HCT116 (cell line): ENCODE measurements at places on chromosomes 12 and 14. TPM values are rescaled to one million over a fixed set of nuclear protein-coding genes. Genes with fewer than 3 reads are reported as not detected.

GRCh38 chr14:68795597-68796417, 2.9 kb upstream of the ZFP36L1 start:
- H3K27ac ChIP-seq = peak overlapping the region; percentile 99
- peaks cover 57% of the 10 kb centered on the region for H3K4me1 ChIP-seq
- no peak for DNase-seq
- peak overlapping the region; percentile 83 for H3K4me3 ChIP-seq
- peaks cover 14% of the 10 kb centered on the region for H3K36me3 ChIP-seq

DNA sequence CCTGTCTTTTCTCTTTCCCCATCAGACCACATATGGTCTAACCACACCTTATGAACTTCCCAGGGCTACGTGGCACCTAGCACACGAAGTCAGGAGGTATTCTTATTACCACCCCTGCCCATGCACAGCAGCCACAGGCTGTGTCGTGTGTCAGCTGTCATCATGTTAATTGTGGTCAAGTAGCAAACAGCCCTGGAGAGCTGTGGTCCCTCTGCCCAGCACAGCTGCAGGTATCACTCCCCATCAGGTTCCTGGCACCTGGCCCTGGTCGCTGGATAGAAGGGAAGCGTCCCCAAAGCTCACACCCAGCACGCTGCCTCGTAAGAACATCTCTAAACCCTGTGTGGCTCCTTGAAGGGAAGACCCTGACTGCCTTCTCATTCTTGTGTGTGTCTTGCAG, 45.4 kb downstream of the CLMN start:
- no peaks in the 10 kb centered on the region for H3K27me3 ChIP-seq
- no peak overlapping the region for H3K27ac ChIP-seq
- no peak for DNase-seq
- H3K4me3 ChIP-seq = no peak overlapping the region
- peaks cover 25% of the 10 kb centered on the region for H3K4me1 ChIP-seq
- no peaks in the 10 kb centered on the region for H3K36me3 ChIP-seq

GRCh38 chr12:78865516-78865915, 942 bp downstream of the SYT1 start:
- peak overlapping the region; percentile 66 for H3K4me3 ChIP-seq
- peaks cover 6% of the 10 kb centered on the region; the same call in 1 of the 2 replicates for H3K4me1 ChIP-seq
- H3K27me3 ChIP-seq = no peaks in the 10 kb centered on the region
- no peaks in the 10 kb centered on the region for H3K36me3 ChIP-seq
- peak overlapping the region; percentile 73 for H3K27ac ChIP-seq

GRCh38 chr12:120230326-120230973, 29.5 kb upstream of the RPLP0 start:
- peak overlapping the region; percentile 100 for H3K27ac ChIP-seq
- peaks cover 98% of the 10 kb centered on the region for H3K4me1 ChIP-seq
- peak overlapping the region; percentile 44 for H3K4me3 ChIP-seq

GRCh38 chr14:93195316-93195999, 10.3 kb downstream of the LYSET start:
- H3K27ac ChIP-seq = no peak overlapping the region
- H3K36me3 ChIP-seq = 0 out of 2 replicates have a peak, but pooled peaks cover 3% of the 10 kb centered on the region
- H3K4me1 ChIP-seq = no peaks in the 10 kb centered on the region
- DNase-seq = no peak
- no peaks in the 10 kb centered on the region for H3K27me3 ChIP-seq
- H3K4me3 ChIP-seq = no peak overlapping the region

GRCh38 chr14:63793376-63793775, 59.4 kb upstream of the SYNE2 start:
- no peak overlapping the region for H3K4me3 ChIP-seq
- H3K4me1 ChIP-seq = no peaks in the 10 kb centered on the region
- H3K27me3 ChIP-seq = no peaks in the 10 kb centered on the region
- no peaks in the 10 kb centered on the region for H3K36me3 ChIP-seq
- DNase-seq = no peak

GRCh38 chr12:95701275-95701674, 89.3 kb downstream of the NTN4 start:
- H3K4me3 ChIP-seq = no peak overlapping the region
- no peaks in the 10 kb centered on the region for H3K36me3 ChIP-seq
- no peaks in the 10 kb centered on the region for H3K27me3 ChIP-seq
- no peak overlapping the region for H3K27ac ChIP-seq
- DNase-seq = no peak

DNA sequence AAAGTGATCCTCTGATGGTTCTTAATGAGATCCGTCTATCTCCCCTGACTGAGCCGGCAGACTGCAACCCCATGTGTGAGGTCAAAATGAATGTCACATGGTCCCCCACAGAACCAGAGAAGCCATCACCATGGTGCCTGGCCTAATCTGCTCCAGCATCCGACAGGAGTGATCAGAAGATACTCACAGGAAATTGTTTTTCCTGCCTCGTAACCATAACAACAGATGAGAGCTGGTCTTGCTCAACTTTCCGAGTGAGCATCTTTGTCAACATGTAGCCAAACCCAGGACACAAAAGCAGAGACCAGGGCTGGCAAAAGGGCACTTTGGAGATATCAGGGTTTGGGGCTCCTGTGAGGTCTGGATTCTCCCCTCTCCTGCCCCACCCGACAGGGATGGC, 72.1 kb upstream of the C14orf180 start:
- H3K36me3 ChIP-seq = no peaks in the 10 kb centered on the region
- no peaks in the 10 kb centered on the region for H3K4me1 ChIP-seq
- H3K4me3 ChIP-seq = no peak overlapping the region
- no peak for DNase-seq

DNA sequence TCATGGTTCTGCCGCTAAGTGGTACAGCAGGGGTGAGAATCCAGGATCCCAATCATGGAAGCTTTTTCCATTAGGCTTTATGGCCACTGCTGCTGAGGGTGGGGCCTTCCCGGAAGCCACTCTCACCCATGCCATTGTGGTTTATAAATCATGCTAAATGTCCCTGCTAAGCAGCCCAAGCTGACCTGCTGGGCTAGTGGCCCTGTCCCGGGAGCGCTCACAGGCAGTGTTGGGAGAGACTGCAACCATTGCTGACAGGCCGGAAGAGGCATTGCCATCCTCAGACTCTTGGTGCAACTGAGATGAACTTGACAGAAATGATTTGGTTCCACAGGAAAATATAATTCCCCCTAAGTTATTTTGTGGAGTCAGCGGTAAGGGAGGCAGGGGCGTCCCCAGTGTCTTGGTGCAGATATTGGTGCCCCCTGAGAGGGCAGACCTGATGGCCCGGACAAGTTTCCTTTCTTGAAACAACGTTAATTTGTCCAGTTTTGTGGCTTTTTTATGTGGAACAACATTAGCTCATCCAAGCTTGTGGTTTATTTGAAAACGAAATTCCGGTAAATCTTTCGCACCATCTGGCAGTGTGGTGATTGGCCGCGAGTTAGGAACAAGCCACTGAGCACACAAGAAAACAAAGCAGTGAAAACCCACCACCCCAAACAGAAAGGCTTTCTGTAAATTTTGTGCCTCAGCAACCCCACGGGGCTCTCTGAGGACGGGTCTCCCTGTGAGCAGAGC, 82.3 kb downstream of the SSPN start:
- no peaks in the 10 kb centered on the region for H3K36me3 ChIP-seq
- H3K4me3 ChIP-seq = no peak overlapping the region
- no peak for DNase-seq

DNA sequence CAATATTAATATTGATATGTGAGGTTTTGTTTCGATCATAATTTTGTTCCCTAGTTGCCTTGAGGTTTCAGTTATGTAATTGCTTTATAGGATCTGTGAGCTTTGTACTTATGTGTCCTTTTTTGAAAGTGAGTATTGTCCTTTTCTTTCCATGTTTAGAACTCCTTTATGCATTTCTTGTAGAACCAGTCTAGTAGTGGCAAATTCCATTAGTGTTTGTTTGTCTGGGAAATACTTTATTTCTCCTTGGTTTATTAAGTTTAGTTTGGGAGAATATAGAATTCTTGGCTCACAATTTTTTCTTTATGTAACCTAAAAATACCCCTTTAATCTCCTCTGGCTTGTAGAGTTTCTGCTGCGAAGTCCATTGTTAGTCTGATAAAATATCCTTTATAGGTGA, 127.5 kb upstream of the KITLG start:
- H3K4me1 ChIP-seq = no peaks in the 10 kb centered on the region
- H3K4me3 ChIP-seq = no peak overlapping the region
- no peak overlapping the region for H3K27ac ChIP-seq
- no peaks in the 10 kb centered on the region; the same call in 1 of the 2 replicates for H3K36me3 ChIP-seq
- no peaks in the 10 kb centered on the region for H3K27me3 ChIP-seq

GRCh38 chr14:103621860-103622259, 7.2 kb upstream of the KLC1 start:
- H3K4me1 ChIP-seq = peaks cover 42% of the 10 kb centered on the region
- H3K27ac ChIP-seq = no peak overlapping the region
- H3K4me3 ChIP-seq = no peak overlapping the region
- no peaks in the 10 kb centered on the region for H3K27me3 ChIP-seq

- H3K4me3 ChIP-seq = no peak overlapping the region
- H3K36me3 ChIP-seq = no peaks in the 10 kb centered on the region
- H3K27me3 ChIP-seq = no peaks in the 10 kb centered on the region
- DNase-seq = no peak
- H3K27ac ChIP-seq = no peak overlapping the region
- H3K4me1 ChIP-seq = peaks cover 3% of the 10 kb centered on the region; the same call in 1 of the 2 replicates
These were observed 2.5 kb downstream of the SYNE2 start for GRCh38 chr14:63855281-63855680.

GRCh38 chr14:89564286-89564957, 147.4 kb upstream of the FOXN3 start:
- no peak for DNase-seq
- no peak overlapping the region for H3K27ac ChIP-seq
- no peaks in the 10 kb centered on the region for H3K27me3 ChIP-seq
- no peaks in the 10 kb centered on the region for H3K36me3 ChIP-seq
- H3K4me1 ChIP-seq = no peaks in the 10 kb centered on the region
- H3K4me3 ChIP-seq = no peak overlapping the region

- no peak overlapping the region for H3K4me3 ChIP-seq
- peak overlapping the region; percentile 100; the same call in 1 of the 2 replicates for H3K27ac ChIP-seq
- no peak for DNase-seq
- H3K27me3 ChIP-seq = no peaks in the 10 kb centered on the region
- peaks cover 79% of the 10 kb centered on the region for H3K4me1 ChIP-seq
These were observed 21.7 kb downstream of the HMGA2 start for GRCh38 chr12:65845751-65846537.

GRCh38 chr12:26119391-26119989, 5.3 kb downstream of the BHLHE41 start:
- peaks cover 13% of the 10 kb centered on the region for H3K4me1 ChIP-seq
- peaks cover 5% of the 10 kb centered on the region; the same call in 1 of the 2 replicates for H3K27me3 ChIP-seq
- H3K4me3 ChIP-seq = no peak overlapping the region

DNA sequence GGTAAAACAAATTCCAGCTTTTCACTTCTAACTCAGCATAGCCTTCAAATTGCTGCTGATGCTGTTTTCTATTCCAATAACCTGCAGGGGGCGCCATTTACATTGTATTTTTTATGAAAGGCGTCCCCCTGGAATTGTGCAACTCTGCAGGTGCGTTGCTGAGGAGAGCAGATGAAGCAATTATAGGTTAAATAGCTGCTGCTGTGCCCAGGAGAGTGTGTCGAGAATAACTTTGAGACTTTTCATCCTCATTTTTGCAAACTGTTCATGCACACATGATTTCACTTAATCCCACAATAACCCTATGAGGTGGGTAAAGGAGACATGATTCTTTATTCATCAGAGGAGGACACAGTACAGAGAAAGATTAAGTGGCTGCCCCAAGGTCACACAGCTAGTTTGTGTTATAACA, 75.7 kb downstream of the MYRFL start:
- H3K27me3 ChIP-seq = no peaks in the 10 kb centered on the region
- H3K27ac ChIP-seq = no peak overlapping the region
- no peaks in the 10 kb centered on the region for H3K36me3 ChIP-seq
- no peak overlapping the region for H3K4me3 ChIP-seq
- no peaks in the 10 kb centered on the region for H3K4me1 ChIP-seq
- peak; percentile 45 for DNase-seq

DNA sequence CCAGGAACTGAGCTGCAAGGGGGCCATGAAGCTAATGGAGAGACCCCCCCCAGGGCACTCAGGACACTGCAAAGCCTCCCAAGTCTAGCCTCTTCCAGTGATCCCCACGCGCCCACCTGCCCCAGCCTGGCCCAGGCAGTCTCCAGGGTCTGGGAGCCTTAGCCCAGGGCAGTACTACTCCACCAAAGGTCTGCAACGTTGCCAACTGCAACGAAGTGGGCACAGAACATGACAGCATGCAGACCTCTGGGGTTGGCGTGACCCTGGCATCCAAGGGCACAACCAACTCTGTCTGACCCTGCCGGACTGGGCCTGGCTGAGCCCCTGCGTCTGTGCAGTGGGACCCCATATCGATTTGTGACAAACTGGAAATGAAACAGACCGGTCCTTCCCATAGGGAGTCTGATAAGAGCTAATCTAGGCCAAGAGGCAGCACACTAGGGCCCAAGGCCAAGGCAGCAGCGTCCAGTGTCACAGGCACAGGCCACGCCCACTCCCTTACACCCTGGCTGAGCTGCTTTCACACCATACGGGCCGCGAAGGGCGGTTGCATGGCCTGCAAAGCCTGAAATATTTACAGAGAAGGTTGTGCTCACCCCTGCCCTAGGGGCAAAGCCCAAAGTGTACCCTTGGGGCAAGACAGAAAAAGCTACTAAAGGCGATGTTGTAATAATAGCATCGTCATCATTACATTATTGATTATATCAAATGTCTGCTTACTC, 76.7 kb downstream of the NCOR2 start:
- no peaks in the 10 kb centered on the region for H3K4me1 ChIP-seq
- H3K27ac ChIP-seq = no peak overlapping the region
- no peaks in the 10 kb centered on the region for H3K27me3 ChIP-seq
- DNase-seq = no peak

- no peak for DNase-seq
- H3K27me3 ChIP-seq = no peaks in the 10 kb centered on the region
- H3K4me1 ChIP-seq = no peaks in the 10 kb centered on the region
- H3K4me3 ChIP-seq = no peak overlapping the region
These were observed 25.4 kb downstream of the FAM222A start for GRCh38 chr12:109738878-109739665.

- DNase-seq = no peak
- no peaks in the 10 kb centered on the region for H3K36me3 ChIP-seq
- H3K4me1 ChIP-seq = peaks cover 48% of the 10 kb centered on the region
- H3K4me3 ChIP-seq = no peak overlapping the region
- no peak overlapping the region for H3K27ac ChIP-seq
These were observed 8.5 kb downstream of the CTDSP2 start for GRCh38 chr12:57837864-57838562.

Gene TEX52
- total RNA-seq = not detected

Gene P2RX2
- not detected for total RNA-seq

Gene STYK1
- 4.4 TPM for total RNA-seq

Gene CCDC177
- not detected for total RNA-seq

Gene VPS29
- total RNA-seq = 95.7 TPM

Gene KLRD1
- total RNA-seq = 0.27 TPM
